CD8-positive, alpha-beta memory T cell (primary cell): ENCODE measurements at places on chromosomes 13 and 19.

DNA sequence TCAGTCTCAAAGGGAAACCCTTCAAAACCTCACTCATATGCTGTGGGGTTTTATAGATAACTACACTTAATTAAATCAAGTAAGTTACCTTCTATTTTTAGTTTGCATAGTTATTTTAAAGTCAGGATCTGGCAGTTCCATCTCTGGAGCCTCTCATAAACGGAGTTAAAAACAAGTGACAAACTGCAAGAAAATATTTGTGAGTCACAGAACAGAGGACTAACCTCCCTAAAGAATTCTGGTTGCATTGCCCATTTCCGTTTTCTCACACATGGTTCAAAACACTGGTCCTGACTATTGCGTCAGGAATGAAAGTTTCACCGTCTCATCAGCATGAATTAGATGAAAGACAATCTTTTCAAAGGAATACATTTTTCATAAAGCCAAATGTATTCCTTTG lies 10.6 kb downstream of the RXFP2 start:
- DNase-seq: no peak

GRCh38 chr13:41641961-41642360 lies 184.6 kb downstream of the RGCC start:
- DNase-seq: no peak

GRCh38 chr19:29841559-29842367 lies 30.0 kb downstream of the CCNE1 start:
- no peak for DNase-seq

DNA sequence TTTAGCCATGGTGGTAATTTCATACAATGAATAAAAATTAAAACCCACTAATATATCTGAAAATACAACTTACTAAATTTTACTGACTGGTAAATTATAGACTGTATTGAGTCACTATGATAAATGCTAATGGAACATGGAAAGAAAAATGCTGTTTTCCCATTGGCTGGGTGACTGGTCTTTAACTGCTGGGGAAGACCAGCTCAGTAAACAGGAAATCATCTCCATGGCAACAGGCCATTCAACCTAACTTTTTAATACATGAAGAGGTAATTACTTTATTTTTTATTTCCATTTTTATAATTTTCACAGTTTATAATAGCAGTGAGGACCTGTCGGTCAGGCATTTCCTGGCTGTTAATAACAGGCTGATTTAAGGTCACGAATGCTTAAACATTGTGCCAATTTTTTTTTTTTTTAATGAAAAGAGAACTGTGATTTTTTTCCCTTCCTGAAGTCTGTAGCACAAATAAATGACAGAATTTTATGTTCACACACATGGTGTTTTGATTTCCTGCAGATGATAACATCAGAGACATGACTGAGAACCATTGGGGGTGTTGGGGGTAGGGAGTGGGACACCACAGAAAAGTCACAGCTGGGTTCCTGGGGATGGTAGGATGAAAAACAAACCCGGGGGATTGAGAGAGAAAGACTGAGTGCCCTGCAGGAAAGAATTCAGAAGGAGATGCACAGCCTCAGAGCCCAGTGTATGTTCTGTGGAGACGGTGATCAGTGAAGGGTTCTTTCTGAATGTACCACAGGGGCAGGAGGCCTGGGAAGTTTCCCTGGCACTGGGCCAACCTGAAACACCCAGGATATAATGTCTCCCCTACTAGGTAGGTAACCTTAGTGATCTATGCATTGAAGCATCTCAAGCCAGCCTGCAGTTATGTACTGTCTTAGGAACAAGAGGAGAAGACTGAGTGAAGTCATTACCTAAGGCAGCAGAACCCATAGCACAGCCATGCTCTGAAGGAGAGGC lies 297.1 kb downstream of the COG6 start:
- no peak for DNase-seq

DNA sequence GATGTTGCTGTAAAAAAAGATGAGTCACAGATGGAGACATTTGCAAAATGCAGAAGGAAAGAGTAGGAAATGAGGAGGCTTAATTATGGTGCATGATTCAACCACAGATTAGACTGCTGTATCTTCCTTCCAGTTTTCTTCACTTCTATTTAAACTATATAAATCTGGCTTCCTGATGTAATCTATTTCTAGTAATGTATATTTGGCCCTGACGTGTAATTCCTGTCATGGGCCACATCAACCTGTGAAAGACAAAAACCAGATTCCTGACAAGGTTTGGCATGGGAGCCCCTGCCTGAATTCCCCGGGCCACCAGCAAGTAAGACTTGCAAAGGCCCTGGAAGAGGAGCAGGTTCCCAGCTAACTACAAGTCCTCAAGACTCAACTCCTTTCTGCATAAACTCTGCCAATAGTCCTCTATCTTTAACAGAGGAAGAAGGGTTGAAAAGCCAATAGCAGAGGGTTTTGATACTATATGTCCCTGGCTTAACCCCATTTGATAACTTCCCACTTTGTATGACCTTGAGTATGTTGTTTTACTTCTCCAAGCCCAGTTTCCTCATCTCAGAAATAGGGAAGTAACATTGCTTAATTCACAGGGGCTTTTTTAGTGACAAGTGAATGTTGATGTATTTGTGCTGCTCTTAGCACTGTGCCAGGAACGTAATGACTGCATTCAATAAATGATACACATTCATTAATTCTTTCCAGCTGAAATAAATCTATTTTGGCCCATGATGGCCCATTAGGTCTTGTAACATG lies 172.7 kb downstream of the SPRY2 start:
- no peak for DNase-seq

GRCh38 chr19:6006896-6007295 lies 29.0 kb upstream of the RANBP3 start:
- DNase-seq: no peak

- no peak for DNase-seq
These were observed 22.8 kb upstream of the ZNF564 start for GRCh38 chr19:12574036-12574435.

DNA sequence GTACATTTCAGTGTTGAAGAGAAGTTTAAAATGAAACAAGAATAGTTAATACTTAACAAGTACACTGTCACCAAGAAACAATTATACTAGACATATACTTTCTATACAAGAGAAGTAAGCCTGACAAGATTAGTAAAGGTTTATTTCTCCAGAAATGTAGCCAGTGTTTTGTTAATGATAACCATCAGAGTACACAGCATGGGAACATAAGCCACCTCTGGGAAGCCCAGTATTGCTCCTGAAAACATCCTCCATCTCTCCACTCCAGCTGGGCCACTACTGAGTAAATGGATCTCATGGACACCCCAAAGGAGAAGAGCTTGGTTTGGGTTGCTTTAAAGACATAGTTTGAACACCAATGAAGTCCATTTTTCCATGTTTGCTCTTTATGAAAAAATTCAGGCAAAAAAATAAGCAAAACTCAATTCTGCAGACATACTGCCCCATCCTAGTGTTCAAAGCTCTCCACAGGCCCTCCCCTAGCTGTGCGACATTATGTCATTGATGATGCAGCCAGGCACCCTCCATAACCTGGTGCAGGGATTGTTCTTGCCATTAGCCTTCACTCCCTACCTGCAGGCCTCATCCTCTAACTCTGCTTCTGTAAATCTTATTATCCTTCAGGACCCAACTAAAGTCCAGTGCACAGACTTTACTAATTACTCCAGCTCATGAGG lies 61.9 kb downstream of the LHFPL6 start:
- DNase-seq: no peak

GRCh38 chr13:111330066-111330610 lies 9.7 kb downstream of the TEX29 start:
- no peak for DNase-seq

DNA sequence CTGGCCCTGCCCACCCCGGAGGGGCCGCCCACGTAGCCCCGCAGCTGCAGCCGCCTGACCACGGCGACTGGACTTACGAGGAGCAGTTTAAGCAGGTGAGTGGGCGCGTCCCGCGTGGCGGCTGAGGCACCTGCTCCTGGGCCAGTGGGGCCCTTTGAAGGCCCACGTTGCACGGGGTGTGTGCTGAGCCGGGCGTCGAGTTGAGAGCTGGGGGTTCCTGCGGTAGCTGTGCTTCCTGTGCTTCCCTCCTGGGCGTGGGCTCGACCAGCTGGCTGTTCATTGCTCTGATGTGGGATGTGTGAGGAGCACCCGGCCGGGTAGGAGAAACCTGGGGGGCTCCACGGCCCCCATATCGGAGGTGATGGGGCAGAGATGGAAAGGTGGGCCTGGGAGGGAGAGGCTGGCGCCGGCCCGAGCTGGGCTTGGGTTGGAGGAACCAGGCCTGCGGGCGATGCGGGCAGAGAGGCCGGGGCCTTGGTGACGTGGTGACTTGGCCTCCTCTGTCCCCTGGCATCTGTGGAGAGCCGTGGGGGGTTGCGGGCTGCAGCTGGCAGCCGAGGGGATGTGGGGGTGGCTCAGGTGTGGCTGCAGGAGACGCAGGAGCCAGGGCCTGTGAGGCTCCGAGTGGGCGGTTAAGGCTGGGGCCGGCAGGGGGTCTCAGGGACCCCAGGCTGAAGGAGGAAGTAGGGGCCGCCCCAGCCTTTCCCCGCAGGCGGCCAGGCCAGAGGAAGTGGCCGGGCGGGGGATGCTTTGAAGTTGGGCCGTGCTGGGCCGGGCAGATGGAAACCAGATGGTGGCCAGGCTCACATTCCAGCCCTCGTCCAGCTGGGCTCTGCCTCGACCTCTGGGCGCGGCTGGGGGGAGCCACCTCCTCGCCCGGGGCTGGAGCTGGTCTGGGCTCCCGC lies 7.1 kb downstream of the ARID3A start:
- peak; percentile 64 for DNase-seq

- DNase-seq: no peak
These were observed 840 bp upstream of the CCNA1 start for GRCh38 chr13:36431204-36432105.

DNA sequence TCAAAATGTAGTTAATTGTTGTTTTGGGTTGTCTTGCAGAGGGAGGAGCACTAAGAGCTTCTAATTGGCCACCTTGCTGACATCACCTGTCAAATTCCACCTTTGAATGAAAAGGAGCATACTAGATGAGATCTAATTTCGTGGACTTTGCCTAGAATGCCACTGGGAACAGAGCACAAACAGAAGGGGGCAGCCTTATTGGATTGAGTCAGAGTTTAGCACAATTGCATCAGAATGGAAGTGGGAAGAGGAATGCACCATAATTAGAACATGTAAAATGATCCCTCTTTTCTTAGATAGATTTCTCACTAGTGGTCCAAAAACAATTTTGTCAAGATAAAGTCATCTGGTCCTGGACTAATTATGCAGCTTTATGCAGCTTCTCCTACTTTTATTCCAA lies 1552.2 kb downstream of the PCDH9 start:
- no peak for DNase-seq

DNA sequence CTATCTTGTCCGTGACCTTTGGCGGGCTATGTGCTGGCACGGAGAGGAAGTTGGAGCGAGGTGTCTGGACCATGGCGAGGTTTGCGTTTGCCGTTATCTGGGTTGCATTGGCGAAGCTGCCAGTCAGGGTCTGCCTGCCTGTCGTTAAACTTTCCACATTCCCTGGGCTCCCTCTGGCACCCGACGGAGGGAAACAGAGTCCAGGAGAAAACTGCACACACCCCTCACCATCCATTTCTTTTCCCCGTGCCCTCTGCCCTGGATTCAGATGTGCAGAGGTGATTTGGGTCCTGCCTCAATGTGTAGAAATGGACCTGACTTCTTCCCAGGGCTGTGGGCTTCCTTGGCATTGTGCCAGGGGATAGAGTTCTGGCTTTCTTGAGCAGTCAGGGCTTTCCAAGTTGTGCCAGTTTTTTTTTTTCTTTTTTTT lies 142.4 kb downstream of the URI1 start:
- no peak for DNase-seq

- DNase-seq: no peak
These were observed at the start of gene TNFRSF19 for GRCh38 chr13:23570099-23570920. Gene TNFRSF19, plus strand, starts transcription at chr13:23570412. Its CDS starts 19,772 bp downstream, at chr13:23590184.

DNA sequence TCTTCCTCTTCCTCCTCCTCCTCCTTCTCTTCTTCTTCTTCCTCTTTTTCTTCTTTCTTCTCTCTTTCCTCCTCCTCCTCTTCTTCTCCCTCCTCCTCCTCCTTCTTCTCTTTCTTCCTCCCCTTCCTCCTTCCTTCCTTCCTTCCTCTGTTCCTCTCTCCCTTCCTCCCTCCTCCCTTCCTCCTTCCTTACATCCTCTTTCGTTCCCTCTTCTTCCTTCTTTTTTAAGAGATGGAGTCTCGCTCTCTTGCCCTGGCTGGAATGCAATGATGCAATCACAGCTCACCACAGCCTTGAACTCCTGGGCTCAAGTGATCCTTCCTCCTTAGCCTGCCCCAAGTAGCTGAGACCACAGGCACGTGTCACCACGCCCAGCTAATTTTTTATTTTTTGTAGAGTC lies 13.2 kb downstream of the EHD2 start:
- DNase-seq: no peak

- no peak for DNase-seq
These were observed 1646.2 kb upstream of the SPRY2 start for GRCh38 chr13:81987159-81987558.

DNA sequence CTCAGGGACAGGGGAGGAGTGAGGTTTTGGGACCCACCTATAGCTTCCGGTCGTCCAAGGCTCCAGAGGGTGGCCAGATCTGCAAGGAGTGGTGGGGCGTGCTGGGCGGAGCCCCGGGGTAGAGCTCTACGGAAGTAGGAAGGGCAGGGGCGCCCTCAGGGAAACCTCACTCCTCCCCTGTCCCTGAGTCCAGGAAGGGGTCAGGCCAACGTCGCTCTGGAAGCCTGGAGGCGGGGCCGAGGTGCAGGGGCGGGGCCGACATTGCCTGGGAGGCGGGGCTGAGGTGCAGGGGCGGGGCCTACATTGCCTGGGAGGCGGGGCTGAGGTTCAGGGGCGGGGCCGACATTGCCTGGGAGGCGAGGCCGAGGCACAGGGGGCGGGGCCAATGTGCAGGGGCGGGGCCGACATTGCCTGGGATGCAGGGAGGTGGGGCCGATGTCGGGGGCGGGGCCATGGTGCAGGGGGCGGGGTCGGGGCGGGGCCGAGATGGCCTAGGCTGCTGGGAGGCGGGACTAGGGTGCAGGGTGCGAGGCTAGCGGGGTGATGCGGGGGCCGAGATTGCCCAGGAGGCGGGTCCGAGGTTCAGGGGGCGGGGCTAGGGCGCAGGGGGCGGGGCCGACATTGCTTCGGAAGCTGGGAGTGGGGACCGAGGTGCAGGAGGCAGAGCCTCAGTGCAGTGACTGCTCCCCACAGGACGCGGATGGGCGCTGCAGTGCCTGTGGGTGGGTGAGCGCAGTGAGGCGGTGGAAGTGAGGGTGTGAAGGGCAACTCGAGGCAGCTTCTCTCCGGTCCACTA lies 4.9 kb upstream of the PALM start:
- DNase-seq: peak; percentile 67

DNA sequence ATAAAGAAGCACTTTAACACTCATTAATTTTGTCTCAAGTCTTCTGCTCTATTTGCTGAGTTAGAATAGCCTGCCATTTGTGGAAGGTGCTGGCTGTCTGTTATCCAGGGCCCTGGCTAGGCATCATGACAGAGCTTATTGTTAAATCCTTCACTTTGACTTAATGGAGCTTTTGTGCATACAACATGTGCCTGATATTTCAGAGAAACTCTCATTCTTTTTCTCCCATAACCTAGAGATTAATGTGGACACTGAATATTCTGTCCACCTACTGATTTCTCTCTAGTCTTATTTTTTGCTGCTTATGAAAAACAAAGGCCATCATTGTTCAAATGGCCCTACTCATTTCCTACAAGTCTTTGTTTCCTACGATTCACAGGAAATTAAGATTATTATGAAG lies 383.1 kb upstream of the HTR2A start:
- DNase-seq: no peak
